ENCODE measurements at places on chromosomes 2 and 18. TPM values are rescaled to one million over a fixed set of nuclear protein-coding genes. Genes with fewer than 3 reads are reported as not detected.

DNA sequence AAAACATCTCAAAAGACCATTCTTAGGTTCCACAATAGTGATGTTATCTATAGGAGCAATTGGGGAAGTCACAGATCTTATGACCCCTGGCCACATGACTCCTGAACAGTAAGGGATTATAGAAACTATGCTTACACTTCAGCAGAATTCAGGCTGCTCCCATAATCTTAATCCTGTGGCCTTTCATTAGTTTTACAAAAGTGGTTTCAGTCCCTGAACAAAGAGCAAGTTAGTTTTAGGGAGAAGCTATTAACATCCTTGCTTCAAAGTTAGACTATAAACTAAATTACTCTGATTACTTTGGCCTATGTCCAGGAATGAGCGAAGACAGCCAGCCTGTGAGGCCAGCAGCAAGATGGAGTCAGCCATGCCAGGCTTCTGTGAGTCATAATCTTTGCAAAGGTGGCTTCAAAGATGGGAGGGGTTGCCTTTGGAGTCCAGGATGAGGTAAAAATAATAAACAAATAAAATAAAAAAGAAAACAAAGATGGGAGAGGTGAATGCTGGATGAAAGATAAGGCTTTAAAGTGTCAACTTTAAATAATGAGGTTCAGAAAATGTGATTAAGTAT is 168.7 kb upstream of the NDUFV2 start:
- no peaks in the 10 kb centered on the region for H3K4me1 ChIP-seq
- no peak for DNase-seq
- H3K4me3 ChIP-seq: no peak overlapping the region
- H3K27me3 ChIP-seq: peaks cover 6% of the 10 kb centered on the region

GRCh38 chr2:186709529-186710450 is 15.9 kb downstream of the FAM171B start:
- no peaks in the 10 kb centered on the region for H3K27me3 ChIP-seq
- H3K4me1 ChIP-seq: no peaks in the 10 kb centered on the region
- DNase-seq: no peak

DNA sequence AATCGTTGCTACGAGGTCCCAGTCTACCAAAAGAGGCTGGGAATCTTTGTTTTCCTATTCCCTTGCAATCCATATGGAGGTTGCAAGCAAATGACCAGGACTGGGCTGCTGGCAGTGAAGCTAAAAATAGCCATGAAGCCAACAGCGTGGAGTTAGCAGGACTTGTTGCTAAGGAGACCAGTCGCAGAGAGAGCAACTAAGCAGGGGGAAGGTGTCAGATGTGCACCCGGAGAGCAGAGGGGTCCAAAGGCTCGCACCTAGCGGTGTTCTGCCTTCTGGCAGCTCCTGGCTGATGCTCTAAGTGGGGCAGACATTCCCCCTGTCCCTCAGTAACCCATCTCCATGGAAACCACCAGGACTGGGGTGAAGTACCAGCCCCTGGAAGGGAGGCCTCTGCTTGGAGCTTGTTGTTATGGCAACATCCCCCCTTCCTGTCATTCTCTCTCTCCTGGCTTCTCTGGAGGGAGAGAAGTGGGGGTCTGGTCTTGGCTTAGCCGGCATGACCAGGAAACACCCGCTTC is 84.6 kb downstream of the DNMT3A start:
- H3K4me3 ChIP-seq: no peak overlapping the region
- H3K27me3 ChIP-seq: no peaks in the 10 kb centered on the region
- no peak for DNase-seq
- peaks cover 8% of the 10 kb centered on the region for H3K4me1 ChIP-seq
- no peak overlapping the region for H3K27ac ChIP-seq
- peaks cover 6% of the 10 kb centered on the region for H3K36me3 ChIP-seq

DNA sequence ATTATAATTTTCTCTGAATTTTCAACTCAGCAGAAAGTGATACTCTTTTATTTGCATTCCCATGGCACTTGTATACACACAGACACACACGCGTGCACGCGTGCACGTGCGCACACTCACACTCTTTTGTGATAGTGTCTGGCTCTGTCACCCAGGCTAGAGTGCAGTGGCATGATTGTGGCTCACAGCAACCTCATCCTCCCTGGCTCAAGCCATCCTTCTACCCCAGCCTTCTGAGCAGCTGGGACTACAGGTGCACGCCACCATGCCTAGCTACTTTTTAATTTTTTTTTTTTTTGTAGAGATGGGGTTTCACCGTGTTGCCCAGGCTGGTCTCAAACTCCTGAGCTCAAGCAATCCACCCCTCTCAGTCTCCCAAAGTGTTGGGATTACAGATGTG is 123.2 kb downstream of the MC4R start:
- no peak for DNase-seq
- H3K27ac ChIP-seq: no peak overlapping the region
- no peaks in the 10 kb centered on the region for H3K27me3 ChIP-seq
- no peak overlapping the region for H3K4me3 ChIP-seq
- no peaks in the 10 kb centered on the region for H3K36me3 ChIP-seq
- H3K4me1 ChIP-seq: no peaks in the 10 kb centered on the region

DNA sequence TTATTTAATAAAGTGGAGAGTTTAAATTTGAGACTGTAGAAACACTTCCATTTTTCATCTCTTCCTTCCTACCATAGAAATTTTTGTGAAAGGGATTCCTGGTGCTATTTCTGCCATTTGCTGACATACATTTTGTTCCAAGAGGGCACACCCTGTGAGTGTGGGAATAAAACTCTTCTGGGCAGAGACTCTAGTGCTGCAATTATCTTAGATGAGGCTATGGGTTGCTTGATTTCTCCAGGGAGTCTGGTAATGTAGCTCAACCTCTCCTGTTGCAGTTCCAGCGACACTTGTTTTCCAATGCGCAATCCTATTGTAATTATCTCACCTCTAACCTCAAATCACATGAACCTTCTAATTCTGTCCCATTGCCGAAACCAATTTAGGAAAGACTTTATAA is 60.1 kb upstream of the ZSWIM2 start:
- H3K27ac ChIP-seq: no peak overlapping the region
- H3K4me1 ChIP-seq: no peaks in the 10 kb centered on the region
- no peak overlapping the region for H3K4me3 ChIP-seq
- H3K36me3 ChIP-seq: no peaks in the 10 kb centered on the region
- DNase-seq: no peak

- H3K4me1 ChIP-seq: no peaks in the 10 kb centered on the region
- H3K36me3 ChIP-seq: no peaks in the 10 kb centered on the region
- no peak for DNase-seq
- no peak overlapping the region for H3K4me3 ChIP-seq
Measured at GRCh38 chr2:212922701-212923100, 228.7 kb downstream of the IKZF2 start.

Gene DNAJC5G
- not detected for total RNA-seq

Gene POTEJ
- total RNA-seq: not detected

Gene MEMO1
- total RNA-seq: 38.5 TPM

Measured in T-cell (primary cell).